ENCODE measurements at places on chromosomes 11 and 22.
A peak's percentile ranks its signal among the peaks of the same experiment; 100 is the strongest.

- DNase-seq: no peak
Measured at GRCh38 chr22:45735273-45735672, 63.6 kb downstream of the ATXN10 start.

DNA sequence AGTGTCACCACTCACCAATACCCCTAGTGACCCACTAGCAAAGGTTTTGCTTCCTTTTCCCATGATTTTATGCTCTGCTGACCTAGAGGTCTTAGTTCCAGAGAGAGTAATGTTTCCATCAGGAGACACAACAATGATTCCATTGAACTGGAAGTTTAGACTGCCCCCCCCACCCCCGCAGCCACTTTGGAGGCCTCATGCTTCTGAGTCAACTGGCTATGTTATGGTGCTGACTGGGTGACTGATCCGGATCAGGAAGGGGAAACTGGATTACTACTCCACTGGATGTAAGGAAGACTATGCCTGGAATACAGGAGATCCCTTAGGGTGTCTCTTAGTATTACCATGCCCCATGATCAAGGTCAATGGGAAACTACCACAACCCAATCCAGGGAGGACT lies 633.6 kb downstream of the OPCML start:
- no peak for DNase-seq

DNA sequence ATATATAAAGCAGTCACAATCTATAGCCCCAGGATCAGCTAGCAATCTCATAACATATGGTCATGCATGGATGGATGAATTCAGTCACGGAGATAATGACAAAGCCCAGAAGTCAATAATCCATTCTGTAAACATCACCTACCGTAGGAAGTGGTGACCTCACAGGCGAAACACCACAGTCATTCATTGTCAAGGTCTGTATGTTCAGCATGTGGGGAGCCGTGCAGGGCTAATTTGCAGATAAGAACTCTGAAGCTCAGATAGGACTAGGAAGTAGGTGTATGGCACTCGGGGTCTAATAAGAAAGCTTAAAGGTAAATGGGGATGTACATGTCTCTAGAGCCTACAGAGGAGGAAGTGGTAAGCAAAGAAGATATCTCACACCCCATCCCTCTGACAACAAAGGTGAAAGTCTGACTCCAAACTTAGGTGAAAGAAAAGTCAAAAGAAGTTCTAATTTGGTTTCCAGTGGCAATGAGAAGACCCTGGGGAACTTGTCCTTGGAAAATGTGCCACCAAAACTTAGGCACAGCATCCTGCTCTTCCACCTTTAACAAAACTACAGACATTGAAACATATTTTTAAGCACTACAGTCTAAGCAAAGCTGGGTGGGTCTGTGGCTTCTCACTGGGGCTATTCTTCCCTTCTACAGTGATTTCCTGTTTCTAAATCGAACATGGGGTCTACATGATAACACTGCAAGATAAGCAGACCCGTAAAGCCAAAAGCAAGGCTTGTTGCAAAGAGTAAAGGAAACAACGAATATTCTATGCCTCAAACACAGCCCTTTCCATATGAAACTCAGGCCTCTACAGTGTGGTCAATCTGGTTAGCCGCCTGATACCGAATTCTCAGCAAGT lies 5.2 kb downstream of the CRTAM start:
- peak; percentile 57 for DNase-seq

GRCh38 chr11:19972091-19972490 lies 188.2 kb downstream of the DBX1 start:
- DNase-seq: no peak

DNA sequence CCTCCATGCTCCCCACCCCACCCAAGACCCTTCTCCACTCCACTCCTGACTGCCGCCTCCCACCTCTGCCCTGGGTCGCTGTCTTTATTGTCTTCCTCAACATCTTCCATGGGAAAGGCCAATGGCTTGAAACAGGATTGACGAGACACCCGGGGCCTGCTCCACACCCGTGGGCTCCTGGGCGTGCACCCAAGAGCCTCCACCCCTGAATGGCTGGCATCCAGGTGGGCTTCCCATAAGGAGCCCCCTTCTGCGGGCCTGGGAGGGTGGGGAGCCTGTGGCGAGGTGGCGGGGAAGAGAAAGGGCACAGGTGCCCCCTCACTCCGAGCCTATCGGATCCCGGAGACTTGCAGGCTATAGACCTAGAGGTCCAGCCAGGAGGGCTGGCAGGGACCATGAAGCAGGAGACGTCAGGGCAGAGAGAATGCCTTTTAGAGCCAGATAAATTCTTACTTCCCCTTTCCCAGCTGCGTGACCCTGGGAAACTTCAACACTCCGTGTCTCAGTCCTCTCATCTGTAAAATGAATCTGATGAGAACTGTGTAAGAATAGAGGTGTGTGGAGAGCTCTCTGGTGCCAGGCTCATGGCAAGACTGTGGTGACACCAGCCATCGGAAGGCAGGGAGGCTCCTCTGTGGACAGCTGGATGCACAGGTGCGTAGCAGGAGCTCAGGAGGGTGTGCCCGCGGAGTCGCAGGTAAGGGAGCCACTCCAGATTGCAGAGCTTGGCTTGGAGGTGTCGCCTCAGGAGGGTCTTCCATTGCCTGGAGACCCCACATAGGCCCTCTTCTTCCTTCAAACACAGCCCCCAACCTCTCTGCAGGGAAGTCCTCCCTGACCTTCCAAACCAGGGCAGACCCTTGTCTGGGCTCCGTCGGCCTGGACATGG lies 53.9 kb downstream of the SMIM38 start:
- no peak for DNase-seq

DNA sequence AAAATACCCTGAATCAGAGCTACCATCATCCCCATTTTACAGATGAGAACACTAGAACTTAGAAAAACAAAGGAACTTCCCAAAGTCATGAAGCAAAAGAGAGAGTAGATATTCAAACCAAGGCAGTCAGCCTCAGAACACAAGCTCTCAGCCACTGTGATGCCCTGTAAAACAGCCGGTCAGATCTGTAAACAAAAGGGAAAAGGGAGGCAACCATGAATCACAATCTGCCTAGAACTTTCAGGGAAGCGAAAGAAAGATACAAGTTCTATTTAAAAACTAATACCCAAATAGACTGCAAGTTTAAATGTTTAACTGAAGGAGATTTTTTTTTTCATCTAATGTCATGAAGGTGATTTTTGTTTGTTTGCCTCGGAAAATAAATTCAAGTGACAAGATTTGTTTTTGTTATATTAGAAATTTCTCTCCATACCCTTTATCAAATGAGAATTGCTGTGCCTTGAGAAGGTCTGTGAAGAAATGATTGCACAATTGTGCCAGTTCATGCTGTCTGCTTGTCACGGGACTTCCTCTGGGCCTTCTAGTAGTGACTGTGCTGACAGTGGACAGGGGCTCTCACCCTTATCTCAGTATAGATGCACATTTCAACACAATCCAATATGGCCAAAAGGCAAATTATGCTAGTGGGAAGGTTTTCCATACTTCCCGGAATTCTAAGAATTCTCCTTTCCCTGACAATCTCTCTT lies 11.7 kb downstream of the SAA1 start:
- DNase-seq: no peak

GRCh38 chr11:905952-906351 lies 4.7 kb downstream of the CHID1 start:
- no peak for DNase-seq

DNA sequence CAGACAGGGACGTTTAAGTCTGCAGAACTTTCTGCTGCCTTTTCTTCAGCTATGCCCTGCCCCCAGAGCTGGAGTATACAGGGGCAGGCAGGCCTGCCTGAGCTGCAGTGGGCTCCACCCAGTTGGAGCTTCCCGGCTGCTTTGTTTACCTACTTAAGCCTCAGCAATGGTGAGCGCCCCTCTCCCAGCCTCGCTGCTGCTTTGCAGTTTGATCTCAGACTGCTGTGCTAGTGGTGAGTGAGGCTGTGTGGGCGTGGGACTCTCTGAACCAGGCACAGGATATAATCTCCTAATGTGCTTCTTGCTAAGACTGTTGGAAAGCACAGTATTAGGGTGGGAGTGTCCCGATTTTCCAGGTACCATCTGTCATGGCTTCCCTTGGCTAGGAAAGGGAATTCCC lies 38.5 kb downstream of the NELL1 start:
- no peak for DNase-seq

DNA sequence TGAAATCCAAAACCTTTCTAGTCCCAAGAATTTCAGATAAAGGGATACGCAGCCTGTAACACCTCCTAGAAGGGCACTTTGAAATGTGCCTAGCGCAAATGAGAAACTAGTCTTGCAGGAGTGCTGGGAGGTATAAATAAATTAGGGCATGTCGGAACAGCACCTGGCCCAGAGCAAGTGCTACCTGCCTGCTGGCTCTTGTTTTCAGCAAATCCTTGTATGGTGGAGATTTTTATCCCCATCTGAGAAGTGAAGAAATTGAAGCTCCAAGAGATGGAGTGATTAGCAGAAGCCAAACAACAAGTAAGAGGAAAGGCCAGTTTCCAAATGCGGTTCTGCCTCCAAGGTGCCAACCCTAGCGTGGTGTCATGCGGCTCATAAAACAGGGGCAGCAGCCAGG lies 36.7 kb upstream of the TFIP11 start:
- no peak for DNase-seq

- DNase-seq: no peak
Measured at GRCh38 chr11:24514219-24514594, 17.4 kb downstream of the LUZP2 start.

GRCh38 chr11:121603316-121603715 lies 150.5 kb upstream of the SORL1-AS1 start:
- DNase-seq: no peak

DNA sequence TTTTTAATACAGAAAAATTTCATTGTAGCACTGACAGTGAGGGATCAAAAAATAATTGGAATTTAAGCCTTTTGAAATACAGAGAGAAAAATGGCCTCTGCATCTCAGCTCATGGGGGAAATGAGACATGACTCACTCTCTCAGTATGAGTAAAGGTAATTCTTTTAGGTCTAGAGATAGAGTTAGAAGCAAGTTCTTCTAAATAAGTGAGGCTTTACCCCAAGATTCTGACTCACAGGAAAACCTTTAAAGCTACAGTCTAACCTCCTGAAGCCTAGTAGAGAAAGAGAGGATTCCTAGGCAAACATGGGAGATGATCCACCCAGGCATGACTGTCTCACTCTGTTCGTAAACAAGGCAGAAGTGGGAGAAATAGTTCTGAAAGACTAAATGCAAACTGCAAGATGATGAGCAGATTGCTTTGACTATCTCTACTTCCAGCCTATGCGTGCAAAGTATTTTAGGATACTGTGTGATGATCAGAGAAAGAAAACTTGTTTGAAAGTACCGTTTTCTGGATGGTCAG lies 1003.3 kb upstream of the CCDC90B start:
- no peak for DNase-seq

DNA sequence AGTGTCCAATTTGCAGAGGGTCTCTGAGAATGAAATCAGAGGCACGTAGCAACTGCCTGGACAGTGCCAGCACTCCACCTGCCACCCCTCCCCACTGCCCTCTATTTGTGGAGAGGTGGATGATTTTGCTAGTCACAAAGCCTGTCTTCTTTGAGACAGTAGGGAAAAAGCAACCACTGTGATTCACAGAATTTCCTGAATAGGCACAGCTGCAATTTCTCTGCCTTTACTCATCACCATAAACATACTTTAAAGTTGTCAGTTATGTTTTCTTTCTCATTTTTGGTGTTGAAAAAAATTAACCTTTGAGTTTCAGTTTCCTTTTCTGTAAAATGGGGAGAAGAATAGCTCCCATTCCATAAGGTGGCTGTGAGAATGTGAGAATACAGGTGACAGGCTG lies 134.3 kb downstream of the TEAD1 start:
- DNase-seq: no peak

GRCh38 chr11:84396521-84396920 lies 1110.4 kb upstream of the CCDC90B start:
- no peak for DNase-seq

- DNase-seq: no peak
Measured at GRCh38 chr22:30701872-30702271, 7.2 kb downstream of the OSBP2 start.

DNA sequence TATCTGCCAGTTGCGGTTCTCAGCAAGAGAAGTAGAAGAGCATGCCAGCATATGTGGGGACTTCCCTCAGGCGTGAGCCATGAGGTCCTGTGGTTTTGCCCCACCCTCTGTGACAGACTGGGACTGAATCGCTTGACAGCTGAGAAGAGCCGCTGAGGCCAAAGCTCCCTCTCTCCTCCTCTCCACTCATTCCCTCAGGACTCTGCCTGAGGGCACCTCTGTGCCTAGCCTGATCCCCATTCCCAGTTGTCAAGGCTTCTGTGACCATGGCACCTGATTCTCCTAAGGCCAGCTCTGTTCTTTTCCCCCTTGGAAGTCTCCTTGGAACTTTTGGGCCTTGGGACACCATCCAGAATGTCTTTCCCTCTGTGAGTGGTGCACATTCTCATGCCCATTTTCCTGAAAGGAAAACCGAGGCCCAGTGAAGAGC lies 27.0 kb downstream of the ART5 start:
- no peak for DNase-seq

DNA sequence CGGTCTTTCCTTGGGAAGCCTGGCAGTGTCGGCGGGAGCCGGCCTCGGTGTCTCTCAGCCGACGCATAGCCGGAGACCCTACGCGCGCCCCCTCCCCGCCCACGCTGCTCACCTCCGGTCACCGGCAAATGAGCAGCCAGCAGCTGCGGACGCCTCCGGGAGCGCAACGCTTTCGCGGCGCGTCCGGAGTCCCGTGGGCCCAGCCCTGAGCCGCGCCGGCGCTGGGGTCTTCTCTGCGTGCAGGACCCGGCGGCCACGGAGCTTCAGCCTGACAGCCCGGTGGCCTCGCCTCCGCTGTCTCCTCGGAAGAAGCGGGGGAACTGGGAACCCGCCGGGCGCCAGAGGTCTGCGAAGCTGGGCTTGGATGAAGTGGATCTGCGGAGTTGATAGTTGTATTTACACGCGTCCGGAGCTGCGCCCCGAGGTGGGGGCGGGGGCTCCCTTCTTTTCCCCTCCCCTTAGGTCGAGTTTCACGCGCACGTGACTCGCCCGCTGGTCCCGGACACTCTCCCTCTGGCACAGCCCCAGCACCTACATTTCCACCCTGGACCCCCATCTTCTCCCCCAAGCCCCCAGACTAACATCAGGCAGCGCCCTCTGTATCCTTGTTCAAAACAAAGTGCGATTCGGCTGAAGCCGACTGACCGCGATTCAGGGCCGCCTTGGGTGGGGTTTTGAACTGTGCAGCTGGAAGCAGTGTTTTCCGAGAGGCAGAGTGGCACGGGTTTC lies at the start of gene SLC43A1:
Gene SLC43A1 (minus strand): TSS at position 371 of the 729 bp plus-strand sequence. CDS start 1,591 bp downstream, outside the sequence.
- DNase-seq: no peak

DNA sequence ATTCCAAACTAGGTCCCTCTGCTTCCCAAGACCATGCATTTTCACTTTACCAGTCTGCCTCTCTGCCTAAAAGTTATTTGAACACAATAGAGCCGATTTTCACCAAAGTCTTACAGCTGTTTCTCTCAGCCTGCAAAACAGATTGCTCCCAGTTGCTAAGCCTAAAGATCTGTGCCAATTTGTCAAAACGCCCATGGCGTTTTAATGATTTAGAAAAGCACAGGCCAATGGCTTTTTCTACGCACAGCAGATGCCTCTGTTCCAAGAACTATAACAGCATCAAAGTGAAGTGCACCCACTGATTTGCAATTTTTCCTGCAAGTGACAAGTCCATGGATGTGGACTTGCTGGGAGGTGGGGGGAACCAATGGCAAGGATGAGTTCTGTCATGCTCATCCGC lies 173.9 kb upstream of the SYN3 start:
- DNase-seq: no peak

Data from activated gamma-delta T cell treated with Interleukin-2 at 50 U/mL for 16 hours (primary cell).